ENCODE measurements at places on chromosomes 16 and 17.

GRCh38 chr16:10552998-10553491, 27.4 kb downstream of the EMP2 start:
- DNase-seq, result peak; percentile 67

DNA sequence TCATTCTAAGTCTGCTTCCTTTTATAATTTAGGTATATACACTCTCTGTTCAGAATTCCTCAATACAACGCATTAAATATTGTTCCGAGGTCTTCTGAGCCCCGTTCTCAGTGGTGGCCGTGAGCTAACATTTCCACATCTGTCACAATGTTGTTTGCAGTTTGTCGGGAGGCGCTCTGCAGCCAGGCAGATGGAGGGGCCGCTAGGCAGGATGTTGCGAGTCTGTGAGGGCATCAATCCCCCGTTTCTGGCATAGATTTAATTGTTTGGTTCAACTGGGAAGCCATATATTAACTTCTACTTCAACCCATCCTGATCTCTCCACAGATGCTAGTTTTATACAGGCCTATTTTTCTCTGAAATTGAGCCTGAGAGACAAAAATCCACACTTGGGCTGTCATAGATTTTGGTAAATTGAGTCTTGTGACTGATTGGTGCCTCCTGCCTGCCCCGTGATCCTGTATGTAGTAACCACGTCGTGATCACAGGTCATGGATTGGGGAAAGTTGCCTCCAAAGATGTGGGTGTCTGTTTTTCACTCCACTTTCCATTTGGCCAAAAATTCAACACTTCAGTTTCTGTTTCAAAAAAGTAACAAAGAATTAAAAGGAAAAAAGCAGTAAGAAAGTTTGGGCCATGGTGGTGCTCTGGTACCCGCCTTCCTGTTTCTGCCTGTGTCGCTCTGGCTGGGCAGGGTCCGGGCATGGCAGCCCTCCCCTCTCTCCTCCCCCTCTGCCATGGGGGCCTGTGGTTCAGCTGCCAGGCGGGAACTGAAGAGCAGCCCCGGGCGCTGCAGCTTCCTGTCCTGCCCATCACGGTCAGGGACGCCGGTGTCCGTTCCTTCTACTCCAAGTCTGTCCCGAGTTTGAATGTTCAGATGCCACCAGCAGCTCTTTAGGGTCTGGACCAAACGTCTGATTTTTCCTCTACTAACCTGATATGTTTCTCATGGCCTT, 41.5 kb downstream of the RPTOR start:
- no peak for DNase-seq

GRCh38 chr16:80554033-80554432, 13.2 kb downstream of the DYNLRB2 start:
- no peak for DNase-seq

- DNase-seq, result no peak
Measured at GRCh38 chr17:31627960-31628359, 231.1 kb downstream of the COPRS start.

Measured in ELF-1 (cell line).